ENCODE measurements at places on chromosomes 4 and X.

DNA sequence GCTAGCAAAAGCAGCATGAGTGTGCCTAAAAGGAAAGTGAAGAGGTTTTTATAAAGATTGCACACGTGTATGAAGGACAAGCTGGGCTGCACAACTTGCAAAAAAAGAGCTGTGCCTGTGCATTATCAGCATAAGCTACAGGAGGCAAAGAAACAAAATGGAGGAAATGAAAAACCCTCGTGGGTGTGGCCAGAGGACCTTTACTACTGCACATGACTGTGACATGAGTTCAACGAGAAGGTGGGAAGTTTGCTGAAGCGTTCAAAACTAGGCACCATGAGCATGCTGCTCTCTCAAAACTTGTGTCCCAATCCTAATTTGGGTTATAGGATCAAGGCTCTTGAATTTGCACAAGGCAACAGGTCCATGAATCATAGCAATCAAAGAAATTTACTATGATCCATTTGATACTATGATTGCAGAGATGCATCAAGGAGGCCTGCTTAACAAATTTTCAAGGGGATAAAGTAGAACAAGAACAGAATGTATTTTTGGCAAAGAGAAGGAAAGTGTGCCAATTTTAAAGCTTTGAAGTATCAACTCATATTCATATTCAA lies 38.1 kb upstream of the CXorf38 start:
- no peak for DNase-seq

GRCh38 chr4:128068918-128069317 lies 7.8 kb downstream of the LARP1B start:
- no peak for DNase-seq

GRCh38 chr4:41542526-41543275 lies 4.7 kb downstream of the LIMCH1 start:
- no peak for DNase-seq

DNA sequence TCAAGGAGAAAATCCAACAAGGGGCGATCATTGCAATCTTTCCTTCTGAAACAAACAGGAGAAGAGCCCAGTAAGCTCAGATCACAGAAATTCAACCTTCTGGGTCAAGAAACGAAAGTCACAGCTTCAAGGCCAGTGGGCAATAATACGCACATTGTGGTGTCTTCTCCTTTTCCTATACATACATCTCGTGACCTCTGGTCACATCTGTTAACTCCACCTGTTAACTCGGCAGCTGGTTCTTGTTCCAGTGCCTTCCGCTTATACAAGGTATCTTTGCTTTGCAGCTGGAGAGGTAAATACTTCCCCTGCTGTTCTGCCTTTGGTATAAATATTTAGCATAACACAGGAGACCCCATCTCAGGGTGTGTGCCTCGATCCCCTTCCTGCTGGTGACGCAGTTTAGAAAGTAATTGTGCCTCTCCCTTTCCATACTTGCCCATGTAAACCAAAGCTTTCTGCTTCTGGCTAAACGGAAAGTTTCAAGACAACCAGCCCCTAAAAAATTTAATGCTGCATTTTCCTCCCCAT lies 45.0 kb downstream of the CCDC149 start:
- no peak for DNase-seq

- no peak for DNase-seq
Measured at GRCh38 chr4:94307231-94307871, 35.3 kb downstream of the HPGDS start.

- peak; percentile 52 for DNase-seq
Measured at GRCh38 chrX:111467896-111468295, 43.5 kb upstream of the SERTM2 start.

- no peak for DNase-seq
Measured at GRCh38 chr4:57403591-57403990, 293.4 kb upstream of the IGFBP7 start.

GRCh38 chr4:1309261-1310010 lies 19.7 kb downstream of the MAEA start:
- DNase-seq: no peak

DNA sequence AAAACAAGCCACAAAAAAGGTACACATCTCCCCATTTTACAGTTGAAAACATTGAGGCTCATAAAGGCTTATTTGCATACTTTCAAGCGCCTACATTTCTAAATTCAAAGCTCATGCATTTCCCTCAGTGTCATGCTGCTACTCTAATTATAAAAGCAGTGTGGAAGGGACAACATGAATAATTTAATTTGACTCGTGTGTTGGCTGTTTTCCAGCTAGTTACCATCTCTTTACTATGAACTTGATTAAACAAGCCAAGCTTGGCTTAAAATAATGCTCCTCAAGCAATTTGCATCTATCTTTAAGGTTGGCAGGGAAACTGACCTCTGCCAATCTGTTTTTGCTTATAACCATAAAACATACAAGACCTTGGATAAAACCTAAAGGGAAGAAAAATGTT lies 252.5 kb upstream of the NEIL3 start:
- no peak for DNase-seq

DNA sequence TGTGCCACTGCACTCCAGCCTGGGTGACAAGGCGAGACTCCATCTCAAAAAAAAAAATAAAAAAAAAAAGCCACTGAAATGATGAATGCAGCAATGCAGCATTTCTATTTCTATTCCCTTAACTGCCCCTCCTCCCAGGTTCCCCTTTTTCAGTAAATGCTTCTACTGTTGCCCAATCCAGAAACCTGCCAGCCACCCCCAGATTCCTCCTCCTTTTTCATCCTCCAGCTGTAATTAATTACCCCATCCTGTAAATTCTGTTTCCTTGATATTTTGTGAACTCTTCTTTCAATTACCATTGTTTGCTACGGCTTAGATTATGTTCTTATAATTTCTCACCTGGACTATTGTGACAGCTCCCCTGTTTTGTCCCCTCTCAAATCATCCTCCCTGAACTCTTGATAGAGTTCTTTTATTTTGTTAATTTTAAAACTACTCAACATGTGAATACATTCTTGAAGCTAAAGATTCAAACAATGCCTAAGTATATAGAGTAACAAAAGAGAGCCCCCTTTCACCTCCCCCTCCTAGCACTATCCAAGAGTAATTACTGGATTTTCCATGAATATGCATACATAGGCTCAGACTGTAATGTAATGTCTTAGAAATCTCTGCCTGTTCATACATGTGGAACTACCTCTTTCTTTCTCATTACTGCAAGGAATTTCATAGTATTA lies 140.6 kb upstream of the GPC4 start:
- no peak for DNase-seq

DNA sequence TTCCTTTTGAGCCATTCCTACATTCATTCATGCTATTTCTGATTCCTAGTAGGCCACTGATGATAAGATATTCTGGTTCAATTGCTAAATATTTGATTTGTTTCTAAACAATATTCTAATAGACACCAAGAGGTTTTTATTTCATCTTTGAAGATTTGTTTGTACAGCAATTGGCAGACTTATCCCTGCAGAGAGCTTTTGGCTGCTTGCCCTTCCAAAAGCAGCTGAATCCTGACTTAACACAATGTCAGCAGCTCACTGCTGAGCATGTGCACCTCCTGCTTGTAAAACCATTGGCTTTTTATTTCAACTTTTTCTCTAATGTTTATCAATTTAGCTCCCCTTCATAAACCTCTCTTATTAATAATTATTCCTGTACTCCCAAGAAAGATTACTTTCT lies 45.3 kb downstream of the MMRN1 start:
- DNase-seq: peak; percentile 47

DNA sequence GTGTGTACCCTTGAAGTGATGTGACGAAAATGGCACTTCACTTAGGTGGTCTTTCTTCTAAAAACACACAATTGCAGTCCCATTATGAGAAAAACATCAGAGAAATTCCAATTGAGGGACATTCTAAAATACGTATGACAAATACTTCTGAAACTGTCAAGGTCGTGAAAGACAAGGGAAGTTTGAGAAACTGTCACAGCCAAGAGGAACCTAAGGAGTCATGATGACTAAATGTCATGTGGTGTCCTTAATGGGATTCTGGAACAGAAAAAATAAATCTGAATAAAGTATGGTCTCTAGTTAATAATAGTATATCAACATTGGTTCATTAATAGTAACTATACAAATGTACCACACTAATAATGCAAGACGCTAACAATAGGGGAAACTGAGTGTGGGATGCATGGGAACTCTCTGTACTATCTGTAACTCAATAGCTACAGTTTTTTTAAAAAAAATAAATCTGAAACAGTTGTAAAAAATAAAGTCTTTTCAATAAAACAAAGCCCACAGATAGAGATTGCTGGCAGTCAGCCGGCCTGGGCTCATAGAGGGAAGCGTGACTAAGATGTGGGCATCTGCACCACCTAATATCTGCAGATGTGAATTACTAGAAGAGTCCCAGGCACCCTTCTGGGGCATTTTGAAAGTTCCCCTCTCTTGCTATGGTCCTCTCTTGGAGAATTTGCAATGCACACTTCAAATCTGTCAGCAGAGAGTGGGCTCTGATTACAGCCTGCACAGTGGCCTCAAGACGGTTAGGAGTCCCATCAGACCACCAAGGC lies 47.6 kb downstream of the MID1IP1 start:
- no peak for DNase-seq

- no peak for DNase-seq
Measured at GRCh38 chr4:151459375-151459774, 50.4 kb downstream of the FHIP1A start.

GRCh38 chrX:140318296-140318695 lies 186.6 kb downstream of the SOX3 start:
- no peak for DNase-seq

DNA sequence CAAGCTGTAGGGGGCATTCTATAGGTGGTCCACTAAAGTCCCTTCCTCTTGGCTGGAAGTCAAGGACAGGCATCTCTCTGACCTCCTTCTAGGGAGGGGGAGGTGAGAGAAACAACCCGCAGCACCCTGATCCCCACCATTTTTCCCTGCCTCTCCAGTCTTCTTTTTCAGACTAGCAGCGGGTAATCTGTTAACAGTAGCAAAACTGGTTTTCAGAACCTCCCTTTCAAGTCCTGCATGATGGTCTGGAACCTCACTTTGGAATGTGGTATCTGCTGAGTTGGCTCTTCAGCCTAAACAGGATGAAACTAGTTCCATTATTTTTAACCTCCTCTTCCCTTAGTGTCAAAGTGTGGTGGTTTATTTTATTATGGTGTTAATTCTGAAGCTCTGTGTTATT lies 196.0 kb downstream of the NWD2 start:
- DNase-seq: no peak

DNA sequence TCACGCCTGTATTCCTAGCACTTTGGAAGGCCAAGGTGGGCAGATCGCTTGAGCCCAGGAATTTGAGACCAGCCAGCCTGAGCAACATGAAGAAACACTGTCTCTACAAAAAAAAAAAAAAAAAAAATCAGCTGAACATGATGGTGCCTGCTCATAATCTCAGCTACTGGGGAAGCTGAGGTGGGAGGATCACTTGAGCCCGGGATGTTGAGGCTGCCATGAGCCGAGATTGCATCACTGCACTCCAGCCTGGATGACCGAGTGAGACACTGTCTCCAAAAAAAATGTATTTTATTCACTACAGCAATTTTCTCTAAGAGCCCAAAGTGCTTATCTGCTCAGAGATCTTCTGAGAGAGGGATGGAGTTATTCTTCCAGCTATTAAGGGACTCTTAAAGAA lies 215.8 kb upstream of the PPP3CA start:
- DNase-seq: no peak

- peak; percentile 13 for DNase-seq
Measured at GRCh38 chrX:35919536-35920309, at the start of gene CFAP47. TSS of gene CFAP47 (plus strand) at chrX:35919734. CDS start at chrX:35919800, 66 bp downstream.
